ENCODE measurements at places on chromosomes 3 and 15. TPM values are rescaled to one million over a fixed set of nuclear protein-coding genes. Genes with fewer than 3 reads are reported as not detected.

Gene POLR2M
- 113 TPM for total RNA-seq

Gene PLSCR2
- not detected for total RNA-seq

Gene LMAN1L
- under 0.01 TPM for total RNA-seq

Gene TEX9
- total RNA-seq = 2.6 TPM

- peak; percentile 71 for DNase-seq
Observed at GRCh38 chr3:16600780-16601536, 4.3 kb downstream of the DAZL start.

DNA sequence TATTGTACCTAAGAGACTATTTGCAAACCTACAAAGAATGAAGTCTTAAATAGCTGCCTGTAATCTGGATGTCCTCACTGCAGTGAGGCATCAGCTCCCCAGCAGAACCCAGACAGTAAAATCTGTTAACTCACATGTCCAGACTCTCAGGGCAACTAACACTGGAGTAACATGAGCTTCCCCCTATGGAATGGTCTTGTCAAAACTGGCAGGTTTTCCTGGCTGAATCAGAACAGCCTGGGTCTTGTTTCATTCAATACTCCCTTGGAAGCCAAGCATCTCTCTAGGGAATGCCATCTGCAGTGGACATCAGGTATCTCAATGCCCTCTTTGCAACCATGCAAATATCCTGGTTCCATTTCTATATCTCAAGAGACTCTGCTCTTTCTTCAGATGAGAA, 24.4 kb downstream of the PTPN9 start:
- DNase-seq = peak; percentile 62

GRCh38 chr15:25568751-25569150, 129.9 kb upstream of the UBE3A start:
- DNase-seq = no peak

- DNase-seq = no peak
Observed at GRCh38 chr3:131390331-131390730, 8.8 kb downstream of the NUDT16 start.

DNA sequence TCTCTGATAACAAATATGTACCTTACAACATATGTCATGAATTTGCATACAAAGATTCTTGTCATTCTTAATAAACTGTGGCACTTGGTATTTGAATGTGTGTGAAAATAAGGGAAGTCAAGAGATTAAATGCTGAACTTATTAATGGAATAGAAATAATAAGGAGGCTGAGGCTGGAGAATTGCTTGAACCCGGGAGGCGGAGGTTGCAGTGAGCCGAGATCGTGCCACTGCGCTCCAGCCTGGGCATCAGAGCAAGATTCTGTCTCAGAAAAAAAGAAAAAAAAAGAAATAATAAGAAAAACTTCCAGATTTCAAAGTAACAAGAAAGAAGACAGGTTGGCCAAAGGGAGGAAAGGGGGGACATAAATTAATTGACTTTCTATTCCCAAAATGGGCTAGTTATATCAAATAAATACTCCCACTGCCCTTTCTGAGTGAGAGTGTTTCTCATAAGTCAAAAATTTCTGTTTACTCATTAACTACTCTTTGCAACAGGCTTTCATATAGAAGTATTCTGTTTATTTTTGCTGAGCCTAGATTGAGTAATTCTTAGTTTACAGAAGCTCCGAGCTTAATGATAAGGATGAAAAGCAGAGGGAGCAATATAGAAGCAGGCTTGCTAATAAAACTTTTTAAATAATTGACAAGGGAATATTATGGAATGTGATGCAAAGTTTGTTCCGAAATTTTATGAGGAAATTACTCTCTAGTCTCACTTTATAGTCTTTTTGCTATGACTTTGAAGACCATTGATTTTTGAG, 25.6 kb downstream of the KNG1 start:
- peak; percentile 21 for DNase-seq

DNA sequence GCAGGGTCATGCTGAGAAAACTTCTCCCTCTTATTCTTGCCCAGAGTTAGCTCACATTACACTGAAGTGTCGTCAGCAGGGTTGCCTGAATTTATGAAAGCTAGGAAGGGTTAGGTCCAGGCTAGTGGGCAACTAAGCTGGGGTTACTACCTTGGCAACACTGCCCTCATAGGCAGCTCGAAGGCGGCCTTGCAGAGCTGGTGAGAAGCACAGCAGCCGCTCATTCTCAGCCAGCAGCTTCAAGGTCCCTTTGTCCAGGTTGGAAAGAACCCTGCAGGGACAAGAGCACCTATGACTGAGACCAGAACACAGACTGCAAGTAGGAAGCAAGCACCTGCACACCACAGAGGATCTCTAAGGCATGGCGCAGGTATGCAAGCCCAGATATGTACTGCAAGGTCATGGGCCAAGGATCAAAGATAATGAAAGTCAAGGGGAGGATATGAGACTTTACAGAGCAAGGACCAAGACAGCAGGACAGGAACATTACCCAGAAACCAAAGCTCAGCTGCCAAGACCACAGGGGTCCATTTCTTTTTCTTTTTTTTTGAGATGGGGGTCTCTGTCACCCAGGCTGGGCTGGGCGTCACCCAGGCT, 2.8 kb downstream of the CDAN1 start:
- no peak for DNase-seq

GRCh38 chr15:42547918-42548248, 710 bp downstream of the LRRC57 start:
- peak; percentile 44 for DNase-seq

GRCh38 chr15:62889734-62890505, 152.6 kb upstream of the TPM1 start:
- peak; percentile 73 for DNase-seq

GRCh38 chr3:145815707-145816413, 345.1 kb downstream of the PLOD2 start:
- DNase-seq = no peak

DNA sequence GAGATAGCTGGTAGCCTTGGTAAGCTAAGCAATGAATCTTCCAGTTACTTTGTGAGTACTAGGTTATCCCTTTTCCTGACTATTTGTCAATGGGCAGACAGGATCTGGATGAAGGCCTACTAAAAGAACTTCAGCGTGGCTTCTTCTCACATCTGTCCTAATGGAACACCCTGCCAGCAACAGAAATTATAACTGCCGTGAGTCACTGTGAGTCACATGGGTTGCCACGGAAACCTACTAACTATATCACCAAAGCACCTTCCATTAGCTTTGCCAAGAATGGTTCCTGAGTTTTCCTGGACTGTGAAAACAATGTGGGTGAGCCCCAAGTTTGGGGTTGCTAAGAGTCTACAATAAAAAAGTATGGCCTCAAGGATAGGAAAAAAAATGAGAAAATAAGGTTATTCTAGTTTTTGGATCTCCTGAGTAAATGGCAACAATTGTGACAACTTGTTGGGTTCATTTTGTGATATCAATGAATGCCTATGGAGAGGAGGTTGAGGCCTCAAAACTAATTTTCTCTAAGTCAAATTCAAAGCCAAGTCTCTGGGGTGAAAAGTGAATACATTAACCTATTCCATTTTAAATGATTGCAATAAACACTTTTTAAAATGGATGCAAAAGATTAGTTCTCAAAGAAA, 195.1 kb upstream of the ICE2 start:
- DNase-seq = peak; percentile 94

- DNase-seq = no peak
Observed at GRCh38 chr15:68646156-68646555, 67.4 kb downstream of the CORO2B start.

DNA sequence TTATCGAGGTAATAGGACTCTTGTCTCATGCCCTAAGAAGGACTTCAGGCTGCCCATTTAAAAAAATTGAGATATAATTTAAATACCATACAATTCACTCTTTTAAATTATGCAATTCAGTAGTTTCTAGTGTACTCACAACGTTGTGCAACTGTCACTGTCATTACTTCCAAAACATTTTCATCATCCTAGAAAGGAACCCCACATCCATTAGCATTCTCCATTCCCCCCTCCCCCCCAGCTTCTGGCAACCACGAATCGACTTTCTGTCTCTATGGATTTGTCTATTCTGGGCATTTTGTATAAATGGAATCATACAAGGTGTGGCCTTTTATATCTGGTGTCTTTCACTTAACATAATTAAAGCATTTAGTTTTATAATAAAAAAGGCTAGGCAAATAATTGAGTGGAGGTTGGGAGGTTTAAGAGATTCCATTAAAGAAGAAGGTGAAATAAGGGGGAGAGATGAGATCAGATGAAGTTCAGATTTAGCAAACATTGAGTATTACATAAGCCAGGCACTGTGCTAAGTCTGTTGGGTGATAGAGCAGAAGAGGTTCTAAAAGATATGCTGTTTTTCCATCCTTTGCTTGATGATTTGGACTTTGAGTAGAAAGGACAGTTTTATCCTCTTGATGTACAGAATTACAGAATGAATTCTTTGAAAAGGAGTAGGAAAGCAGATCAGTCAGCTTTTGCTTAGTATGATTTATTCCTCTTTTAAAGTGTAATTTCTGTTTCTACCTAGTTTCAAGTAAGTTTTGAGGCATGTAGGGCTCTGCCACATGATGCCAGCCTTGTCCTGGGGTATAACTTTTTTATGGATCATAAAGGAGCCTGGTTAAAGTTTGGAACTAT, 36.3 kb downstream of the UBE2E2 start:
- DNase-seq = no peak

- DNase-seq = peak; percentile 77
Observed at GRCh38 chr3:66442254-66443117, 58.3 kb downstream of the LRIG1 start.

DNA sequence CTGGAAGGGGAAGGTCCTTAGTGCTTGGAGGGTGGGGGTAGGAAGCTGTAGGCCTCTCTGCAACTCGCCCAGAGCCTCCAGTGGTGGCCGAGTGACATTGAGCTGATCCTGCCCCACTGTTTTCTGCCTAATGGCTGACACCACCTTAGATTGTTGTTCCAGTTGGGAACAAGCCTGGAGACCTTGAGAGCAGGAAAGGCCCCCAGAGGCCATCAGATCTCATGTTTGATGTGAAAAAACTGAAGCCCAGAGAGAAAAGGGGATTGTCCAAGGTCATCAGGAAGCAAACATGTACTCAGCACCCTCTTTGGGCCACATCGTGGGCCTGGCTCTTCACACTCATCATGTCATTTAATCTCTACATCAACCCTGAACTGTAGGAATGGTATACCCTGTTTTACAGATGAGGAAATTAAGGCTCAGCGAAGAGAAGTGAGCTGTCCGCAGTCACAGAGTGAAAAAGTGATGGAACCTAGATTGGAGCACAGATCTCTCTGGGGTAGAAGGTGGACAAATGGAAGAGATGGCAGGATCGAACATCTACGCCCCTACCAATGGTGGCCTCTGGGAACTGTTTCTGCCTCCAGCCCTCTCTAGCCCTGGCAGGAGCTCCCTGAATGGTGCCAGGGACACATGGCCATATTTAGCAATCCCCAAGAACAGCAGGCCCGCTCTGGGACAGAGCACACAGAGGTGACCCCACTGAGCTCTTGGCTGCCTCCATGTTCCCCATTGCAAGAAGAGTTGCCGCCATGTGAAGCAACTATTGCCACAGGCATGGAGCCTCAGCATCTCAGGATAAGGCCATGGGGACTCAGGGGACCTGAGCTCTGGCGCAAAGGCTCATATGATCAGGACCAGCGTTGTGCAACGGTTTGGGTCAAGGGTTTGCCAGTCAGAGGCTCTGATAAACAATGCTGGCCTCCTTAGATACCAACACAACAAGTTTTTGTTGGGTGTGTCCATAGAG, 31.6 kb upstream of the TSEN2 start:
- DNase-seq = no peak

- no peak for DNase-seq
Observed at GRCh38 chr15:99253381-99254090, 2.3 kb downstream of the LRRC28 start.

DNA sequence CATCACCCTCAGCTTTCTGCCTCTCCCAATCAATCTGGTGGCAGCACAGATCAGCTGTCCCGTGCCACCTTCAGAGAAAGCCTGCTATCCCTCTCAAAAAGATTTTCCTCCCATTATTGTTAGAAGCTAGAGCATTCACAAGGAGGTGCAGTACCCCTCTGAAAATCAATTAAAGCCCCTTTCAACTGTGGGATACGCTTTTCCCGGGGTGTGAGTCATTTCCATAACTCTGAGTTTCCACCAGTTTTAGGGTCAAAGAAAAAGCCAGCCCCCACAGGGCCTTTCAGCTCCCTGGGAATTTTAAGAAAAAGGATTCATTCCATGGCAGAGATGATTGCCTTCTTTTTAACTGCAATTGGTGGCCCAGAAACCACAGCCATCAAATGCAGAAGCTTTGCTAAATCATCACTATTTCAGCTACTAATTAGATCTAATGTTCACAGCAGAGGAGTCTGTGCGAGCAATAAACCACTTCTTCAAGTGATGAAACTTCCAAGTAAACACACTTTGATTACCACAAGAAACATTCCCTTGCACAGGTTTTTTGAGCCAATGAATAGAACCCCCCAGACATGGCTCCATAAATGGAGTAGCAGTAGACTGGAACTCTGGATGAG, 270.0 kb upstream of the TPRG1 start:
- no peak for DNase-seq
